ENCODE measurements at places on chromosomes 5 and 9.

GRCh38 chr5:32511776-32512374, 67.3 kb upstream of the ZFR start:
- DNase-seq = peak; percentile 27

DNA sequence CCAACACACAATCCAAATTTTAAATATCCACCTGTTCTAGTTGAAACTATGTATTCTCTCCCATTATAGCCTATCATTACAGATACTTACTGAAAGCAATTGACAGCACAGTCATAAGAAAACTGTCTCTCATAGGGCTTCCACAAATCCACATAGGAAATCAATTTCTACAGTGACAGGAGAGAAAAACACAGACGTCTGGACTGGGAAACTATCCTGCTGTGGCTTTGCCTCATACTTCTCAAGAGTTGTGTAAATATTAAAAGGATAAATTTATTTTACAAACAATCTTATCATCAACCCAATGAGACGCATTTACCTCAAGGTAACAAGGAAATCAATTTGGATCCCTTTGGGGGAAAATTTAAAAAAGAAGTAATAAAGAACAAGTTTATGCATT, 517.5 kb downstream of the EFNA5 start:
- no peak for DNase-seq

DNA sequence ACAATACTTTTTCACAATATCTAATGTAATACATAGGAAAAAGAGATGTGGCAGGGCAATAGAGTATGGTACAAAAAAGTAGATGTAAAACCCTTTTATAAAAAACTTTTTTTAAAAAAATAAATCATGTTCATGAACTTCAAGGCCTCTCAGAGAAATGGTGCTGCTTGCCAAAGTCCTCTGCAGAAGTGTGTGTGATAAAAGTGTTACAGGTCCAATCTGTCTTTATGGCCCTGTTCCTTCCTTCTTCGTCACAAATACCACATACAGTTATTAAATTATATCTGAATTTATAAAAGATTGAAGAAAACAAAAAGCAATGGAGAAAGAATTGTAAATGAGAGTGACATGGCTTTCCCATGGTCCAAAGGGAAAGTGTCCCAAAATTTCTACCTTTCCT, 21.7 kb upstream of the CCNH start:
- DNase-seq = no peak

- no peak for DNase-seq
Measured at GRCh38 chr5:158096835-158097234, 237.9 kb upstream of the CLINT1 start.

- peak; percentile 45 for DNase-seq
Measured at GRCh38 chr5:142830241-142831008, 60.2 kb downstream of the ARHGAP26 start.

- no peak for DNase-seq
Measured at GRCh38 chr5:66992547-66992946, 204.1 kb downstream of the CD180 start.

- no peak for DNase-seq
Measured at GRCh38 chr5:179258001-179258921, 87.0 kb downstream of the ADAMTS2 start.

DNA sequence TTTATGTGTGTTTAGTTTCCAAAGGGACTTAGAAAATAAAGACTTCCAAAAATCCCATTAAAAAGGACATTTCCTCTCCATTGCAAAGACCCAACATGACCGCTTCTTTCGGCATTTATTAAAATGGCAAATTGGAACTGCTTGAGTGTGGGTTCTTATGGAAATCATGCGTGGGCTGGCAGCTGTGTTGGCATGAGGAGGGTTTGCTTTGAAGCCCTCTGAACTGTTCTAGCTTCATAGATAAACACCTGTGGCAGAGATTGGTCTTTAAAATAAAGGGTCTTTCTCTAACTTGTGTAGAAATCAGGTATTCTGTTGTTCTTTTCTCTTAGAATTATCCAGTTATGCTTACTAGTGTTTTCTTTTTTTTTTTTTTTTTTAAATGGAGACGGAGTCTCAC, 55.9 kb upstream of the TEX48 start:
- DNase-seq = no peak

DNA sequence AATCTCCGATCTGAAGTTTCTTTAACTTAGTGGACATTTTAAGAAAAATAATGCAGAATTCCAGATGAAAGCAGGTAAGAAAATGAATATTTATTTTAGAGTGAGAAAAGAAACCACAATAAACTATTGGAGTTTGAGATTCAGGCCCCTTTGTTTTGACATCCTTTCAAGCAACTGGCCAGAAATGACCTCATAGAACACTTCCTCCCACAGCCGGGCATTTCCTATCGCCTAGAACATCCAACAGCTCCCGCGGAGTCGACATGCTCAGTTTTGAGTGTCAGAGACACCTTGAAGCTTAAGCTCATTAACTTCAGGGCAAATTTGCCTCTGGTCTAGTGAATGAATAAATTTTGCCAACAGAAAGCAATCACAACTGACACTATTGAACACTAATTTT, 369.2 kb downstream of the TLE4 start:
- no peak for DNase-seq

DNA sequence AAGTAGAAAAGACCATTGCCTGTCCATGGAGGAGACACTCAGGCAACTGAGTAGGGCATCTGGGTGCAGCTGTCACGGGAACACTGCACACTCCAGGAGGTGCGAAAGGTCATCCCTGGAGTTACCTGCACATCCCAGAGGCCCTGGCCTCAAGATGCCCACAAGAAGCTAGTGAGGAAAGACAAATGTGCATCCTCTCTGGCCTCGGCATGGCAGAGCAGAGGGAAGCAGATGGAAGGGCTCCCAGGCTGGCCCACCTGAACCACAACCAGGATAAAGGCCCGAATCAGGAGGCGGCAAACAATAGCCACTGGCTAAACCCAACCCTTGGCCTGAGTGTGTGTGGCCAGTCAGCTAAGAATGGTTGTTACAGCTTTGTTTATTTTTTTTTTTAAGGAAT, 231.7 kb downstream of the SYK start:
- no peak for DNase-seq

GRCh38 chr5:74530326-74531050, 110.0 kb downstream of the ENC1 start:
- DNase-seq = no peak

DNA sequence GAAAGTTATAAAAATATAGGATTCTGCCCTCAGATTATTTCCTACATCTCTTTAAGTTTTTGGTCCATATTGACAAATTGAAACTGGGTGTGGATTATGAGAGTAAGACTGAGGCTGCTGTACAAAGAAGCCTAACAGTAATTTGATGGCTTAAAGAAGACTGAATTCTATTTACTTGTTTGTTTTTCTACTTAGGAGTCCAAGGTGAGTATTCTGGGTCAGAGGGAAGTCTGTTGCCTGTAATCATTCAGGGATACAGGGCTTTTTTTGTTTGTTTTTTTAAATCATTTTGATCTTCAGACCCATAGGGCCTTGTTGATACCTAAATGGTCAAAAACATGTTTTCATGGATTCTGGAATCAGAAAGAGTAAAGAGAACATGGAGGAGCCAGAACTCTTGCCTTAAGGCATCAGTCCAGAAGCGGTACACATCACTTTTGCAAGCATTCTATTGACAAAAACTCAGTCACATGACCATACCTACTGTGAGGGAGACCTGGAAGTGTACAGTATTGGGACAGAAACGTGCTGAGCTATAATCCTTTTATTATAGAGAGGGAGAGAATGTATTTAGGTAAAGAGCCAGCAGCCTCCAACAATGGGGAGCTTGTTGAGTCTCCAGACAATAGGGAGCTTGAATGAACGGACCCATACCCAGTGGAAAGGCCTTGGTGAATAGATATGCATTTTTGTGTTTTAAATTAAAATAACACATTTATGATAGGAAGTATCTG, 102.7 kb downstream of the LRRC70 start:
- no peak for DNase-seq

DNA sequence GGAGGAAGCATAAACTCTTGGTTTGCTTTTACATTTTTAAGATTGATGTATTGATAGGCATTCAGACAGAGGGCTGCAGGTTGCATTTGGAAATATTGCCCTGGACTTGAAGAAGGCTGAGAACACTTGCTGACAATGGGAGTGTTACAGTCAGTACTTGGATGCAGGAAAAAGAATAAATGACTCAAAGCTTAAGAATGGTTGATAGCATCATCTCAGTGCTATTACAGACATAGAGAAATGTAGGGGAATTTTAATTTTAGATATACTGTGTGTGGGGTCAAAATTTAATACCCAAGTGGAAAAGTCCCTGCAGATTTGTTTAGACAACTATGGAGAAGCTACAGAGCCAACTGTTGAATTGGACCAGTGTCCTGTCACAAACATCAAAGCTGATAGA, 101.1 kb downstream of the ISL1 start:
- DNase-seq = no peak

DNA sequence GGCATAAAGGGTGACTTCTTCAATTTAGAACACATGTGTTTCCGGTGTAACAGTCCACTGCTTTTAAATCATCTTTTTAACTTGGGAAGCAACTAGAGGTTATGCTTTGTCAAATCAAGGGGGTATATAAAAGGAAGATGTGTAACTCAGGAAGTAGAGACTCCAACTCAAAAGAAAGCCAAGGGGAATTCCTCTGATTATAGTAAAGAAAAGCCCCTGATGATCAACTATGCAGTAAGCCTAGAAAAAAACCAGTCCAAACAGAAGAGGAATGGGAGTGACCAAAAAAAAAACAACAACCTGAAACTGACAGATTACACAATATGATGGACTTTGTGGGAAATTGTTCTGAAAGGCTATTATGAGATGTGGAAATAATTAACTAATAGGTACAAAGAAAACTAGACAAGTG, 90.3 kb downstream of the AK8 start:
- no peak for DNase-seq

- no peak for DNase-seq
Measured at GRCh38 chr9:131262327-131263032, 13.8 kb downstream of the FAM78A start.

GRCh38 chr5:160245506-160246086, 16.3 kb downstream of the FABP6 start:
- no peak for DNase-seq

GRCh38 chr9:136693490-136694162, 6.4 kb upstream of the AGPAT2 start:
- peak; percentile 94 for DNase-seq

- DNase-seq = no peak
Measured at GRCh38 chr9:134545543-134546245, 95.9 kb upstream of the COL5A1 start.

DNA sequence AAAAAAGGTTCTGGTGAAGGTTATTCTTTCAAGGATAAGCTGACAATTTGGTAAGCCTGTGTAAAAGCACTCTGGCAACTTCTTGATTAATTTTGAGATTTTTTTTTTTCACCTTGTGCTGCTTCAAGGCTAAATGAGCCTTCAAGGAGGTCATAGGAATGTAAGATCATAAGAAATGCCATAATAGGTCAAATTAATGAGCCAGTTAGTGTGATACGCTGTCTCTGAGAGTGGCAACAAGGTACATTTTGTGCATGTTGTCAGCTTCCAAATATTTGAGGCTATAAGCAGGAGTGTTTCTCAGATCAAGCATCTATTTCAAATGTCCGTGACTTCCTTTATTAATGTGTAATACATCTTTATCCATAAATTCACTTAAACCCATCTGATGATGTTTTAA, 72.3 kb upstream of the CDH6 start:
- DNase-seq = no peak

- no peak for DNase-seq
Measured at GRCh38 chr5:160333721-160334120, 21.4 kb upstream of the CCNJL start.

DNA sequence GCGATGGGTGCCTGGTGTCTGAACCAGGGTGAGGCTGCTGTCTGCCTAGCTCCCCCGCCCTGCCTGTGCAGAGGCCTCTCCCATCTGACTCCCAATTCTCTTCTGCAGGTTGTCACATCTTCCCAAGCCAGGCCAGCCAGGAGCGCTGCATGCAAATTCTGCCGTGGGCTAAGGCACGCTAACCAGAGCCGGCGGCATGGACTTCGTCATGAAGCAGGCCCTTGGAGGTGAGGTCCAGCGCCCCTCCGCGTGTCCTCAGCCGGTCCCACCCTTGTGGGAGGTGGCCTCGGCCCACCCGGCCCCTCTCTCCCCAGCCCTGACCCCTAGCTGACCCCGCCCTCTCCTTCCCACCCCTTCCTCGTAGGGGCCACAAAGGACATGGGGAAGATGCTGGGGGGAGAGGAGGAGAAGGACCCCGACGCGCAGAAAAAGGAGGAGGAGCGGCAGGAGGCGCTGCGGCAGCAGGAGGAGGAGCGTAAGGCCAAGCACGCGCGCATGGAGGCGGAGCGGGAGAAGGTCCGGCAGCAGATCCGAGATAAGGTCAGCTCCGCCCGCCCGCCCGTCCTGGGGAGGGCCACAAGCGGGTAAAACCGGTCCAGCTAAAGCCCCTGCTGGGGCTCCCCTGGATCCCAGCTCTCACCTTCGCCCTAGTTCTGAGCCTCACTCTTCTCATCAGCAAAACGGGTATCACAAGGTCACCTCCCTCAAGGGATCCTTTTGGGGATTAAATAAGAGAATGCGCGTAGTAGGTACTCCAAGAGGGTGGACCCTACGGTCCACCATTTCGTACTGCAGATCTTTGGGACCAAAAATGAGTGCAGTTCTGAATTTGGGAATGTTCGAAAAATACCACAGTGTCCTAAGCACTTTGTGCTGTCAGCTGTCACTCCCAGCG, 7.4 kb downstream of the CPLX2 start:
- DNase-seq = no peak

DNA sequence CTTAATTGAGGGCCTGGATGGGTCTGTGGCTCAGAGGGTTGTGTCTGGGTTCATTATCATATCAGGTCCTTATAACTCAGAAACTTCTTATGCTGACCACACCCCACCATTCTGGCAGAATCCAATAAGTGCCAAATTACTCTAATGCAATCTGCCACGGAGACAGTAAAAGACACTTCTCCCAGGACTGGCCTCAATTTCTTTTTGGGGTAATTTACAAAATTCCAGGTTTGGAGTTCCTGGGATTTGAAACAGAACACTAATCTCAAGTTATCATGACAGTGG, 187.8 kb downstream of the GNAQ start:
- DNase-seq = no peak

- no peak for DNase-seq
Measured at GRCh38 chr5:60163762-60164161, 270.2 kb upstream of the PDE4D start.

DNA sequence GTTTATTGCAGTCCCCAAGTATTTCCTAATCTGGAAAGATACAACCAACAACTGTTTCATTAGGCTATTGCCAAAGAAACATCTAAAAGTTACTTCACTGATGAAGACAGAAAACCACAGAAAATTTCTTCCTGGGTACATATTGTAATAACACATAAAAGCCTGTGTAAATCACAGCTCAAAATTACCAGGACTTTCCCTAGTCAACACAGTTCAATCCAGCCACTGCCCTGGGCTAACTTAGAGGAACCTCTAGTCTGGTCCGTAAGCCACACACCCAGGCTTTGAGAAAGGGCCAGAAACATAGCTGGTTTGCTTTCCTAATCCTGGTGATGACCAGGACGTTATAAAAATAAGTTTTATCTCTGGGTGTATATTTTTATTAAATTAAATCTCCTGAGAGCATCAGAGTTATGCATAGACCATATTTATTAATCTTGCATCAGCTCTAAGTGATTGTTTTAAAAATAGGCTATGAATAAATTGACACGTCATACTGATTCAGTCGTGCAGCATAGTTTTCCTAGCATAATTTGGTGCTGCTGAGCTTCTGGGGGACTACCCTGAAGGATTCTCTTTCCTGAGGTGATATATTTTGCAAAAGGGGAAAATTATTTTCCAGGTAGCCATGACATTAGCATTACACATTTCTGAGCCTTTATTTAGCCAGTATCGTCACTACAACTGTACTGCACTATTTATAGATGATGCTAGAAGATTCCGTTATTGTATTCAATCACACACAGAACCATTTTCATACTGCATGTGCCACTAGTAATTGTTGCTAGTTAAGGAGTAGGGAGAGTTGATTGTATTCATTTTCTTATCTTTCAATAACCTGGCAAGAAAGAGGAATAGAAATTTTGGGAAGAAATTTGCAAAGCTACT, 12.6 kb upstream of the MUSK start:
- no peak for DNase-seq
